ENCODE measurements at places on chromosomes 7 and 10.
A peak's percentile ranks its signal among the peaks of the same experiment; 100 is the strongest.

GRCh38 chr10:132384618-132385388, 12.2 kb upstream of the PWWP2B start:
- DNase-seq: no peak

DNA sequence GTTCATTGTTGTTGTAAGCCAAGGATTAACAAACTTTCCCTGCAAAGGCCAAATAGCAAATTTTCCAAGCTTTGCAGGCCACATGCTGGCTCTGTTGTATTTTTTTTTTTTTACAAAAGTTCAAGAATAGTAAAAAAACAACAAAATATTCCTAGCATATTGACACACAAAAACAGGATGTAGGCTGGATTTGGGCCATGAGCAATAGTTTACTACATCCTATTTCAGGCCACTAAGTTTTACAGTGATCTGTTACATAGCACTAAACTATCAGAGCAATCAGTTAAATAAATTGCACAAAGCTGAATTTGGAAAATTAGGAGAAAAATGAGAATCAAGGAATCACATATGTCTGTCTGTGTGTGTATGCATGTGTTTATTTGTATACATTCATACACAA, 491.8 kb upstream of the GHITM start:
- DNase-seq: no peak

DNA sequence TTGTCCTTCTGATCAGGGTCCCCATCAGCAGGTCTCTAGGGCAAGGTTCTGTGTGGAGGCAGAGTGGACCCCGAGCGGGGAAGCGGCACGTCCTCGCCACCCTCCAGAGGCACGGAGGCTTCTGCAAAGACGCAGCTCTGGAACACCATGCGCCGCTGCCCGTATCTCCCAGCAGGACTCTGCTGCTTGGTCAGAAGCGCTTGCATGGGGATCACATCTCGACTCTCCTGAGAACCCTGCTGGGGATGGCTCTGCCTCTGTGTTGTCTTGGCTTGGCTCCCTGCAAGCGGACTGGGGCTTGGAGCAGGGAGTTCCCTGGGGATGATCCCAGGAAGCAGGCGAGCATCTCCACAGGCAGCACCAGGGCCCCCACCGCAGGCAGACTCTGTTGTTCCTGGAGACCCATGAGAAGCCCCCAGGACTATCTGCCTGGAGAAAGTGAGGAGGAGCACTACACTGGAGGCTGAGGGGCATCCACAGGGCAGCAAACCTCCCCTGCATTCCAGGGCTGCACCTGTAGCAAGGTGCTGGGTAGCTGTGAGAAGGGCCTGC, 520.5 kb downstream of the GLRX3 start:
- no peak for DNase-seq

- DNase-seq: no peak
Measured at GRCh38 chr7:37208528-37208927, 240.1 kb downstream of the ELMO1 start.

DNA sequence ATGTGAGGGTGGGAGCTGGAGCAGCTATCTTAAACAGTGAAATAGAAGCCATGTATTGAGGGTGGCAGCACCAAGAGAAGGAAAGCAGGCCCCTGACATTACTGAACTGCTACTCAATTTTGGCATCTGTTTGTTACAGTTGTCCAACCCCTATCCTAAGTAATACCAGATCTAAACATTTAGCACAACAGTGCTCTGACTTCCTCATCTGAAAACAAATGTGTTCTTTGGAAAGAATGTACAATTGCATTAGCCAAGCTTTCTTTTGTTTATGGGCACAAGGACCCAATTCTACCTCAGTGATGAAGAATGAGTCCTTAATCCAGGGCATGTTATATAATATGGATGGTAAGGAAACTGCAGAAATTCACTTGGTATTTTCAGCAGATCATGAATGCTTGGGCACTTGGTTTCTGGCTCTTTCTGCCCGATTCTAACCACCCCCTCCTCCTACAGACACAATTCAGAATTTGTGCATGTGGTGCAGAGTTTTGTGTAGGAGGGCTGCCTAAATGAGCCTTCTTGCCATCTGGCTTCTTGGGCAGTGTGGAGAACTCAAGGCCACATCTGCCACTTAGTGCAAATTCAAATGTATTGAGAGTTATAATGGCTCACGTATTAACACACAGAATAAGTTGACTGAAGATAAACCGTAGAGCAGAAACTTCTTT, 36.9 kb upstream of the KMT2E start:
- no peak for DNase-seq

GRCh38 chr10:23203369-23204325, 11.5 kb downstream of the PTF1A start:
- DNase-seq: no peak

DNA sequence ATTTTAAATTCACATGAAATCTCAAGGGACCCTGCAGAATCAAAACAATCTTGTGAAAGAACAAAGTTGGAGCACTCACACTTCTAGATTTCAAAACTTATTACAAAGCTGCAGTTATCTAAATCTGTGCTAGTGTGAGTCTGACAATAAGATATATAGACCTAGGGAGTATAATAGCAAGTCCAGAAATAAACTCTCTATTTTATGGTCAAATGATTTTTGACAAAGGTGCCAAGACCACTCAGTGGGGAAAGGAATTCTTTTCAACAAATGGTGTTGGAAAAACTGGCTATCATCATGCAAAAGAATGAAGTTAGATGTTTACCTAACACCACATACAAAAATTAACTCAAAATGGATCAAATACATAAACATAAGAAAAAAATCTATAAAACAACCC, 68.2 kb downstream of the TFEC start:
- DNase-seq: no peak

DNA sequence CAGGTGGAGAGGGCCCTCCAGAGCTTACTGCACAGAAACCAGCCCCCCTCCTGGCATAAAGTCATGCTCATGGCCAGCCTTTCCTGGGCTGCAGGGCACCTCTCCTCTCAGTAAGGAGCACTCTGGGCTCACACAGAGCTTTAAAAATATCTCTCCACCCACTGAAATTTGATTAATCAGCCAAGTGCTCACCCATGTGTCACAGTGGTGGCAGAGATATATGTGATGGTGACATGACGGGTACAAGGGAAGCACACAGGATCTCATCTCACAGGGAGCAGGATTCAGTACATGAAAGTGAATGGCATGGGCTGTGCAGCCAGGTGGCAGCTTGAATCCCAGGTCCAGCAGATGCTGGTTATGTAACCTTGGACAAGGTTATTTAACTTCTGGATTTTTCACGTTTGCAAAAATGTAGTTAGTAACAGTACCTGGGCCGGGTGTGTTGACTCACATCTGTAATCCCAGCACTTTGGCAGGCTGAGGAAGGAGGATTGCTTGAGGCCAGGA, 144.8 kb downstream of the CALN1 start:
- no peak for DNase-seq

GRCh38 chr10:15627617-15628196, 92.0 kb downstream of the ITGA8 start:
- no peak for DNase-seq

- DNase-seq: no peak
Measured at GRCh38 chr7:19107081-19107355, 10.4 kb downstream of the TWIST1 start.

- DNase-seq: no peak
Measured at GRCh38 chr7:80661729-80662128, 23.3 kb downstream of the CD36 start.

DNA sequence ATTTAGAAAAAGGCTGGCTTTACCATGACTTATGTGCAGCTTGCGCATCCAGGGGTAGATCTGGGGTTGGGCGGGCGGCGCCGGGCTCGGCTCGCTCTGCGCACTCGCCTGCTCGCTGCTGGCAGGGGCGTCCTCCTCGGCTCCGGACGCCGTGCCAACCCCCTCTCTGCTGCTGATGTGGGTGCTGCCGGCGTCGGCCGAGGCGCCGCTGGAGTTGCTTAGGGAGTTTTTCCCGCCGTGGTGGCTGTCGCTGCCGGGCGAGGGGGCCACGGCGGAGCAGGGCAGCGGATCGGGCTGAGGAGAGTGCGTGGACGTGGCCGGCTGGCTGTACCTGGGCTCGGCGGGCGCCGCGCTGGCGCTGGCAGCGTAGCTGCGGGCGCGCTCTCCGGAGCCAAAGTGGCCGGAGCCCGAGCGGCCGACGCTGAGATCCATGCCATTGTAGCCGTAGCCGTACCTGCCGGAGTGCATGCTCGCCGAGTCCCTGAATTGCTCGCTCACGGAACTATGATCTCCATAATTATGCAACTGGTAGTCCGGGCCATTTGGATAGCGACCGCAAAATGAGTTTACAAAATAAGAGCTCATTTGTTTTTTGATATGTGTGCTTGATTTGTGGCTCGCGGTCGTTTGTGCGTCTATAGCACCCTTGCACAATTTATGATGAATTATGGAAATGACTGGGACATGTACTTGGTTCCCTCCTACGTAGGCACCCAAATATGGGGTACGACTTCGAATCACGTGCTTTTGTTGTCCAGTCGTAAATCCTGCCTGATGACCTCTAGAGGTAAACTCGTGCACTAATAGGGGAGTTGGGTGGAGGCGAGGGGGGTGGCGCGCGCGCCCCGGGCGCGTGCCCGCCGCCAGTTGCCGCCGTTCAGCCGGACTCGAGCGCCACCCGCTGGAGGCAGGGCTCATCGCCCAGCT, at the start of gene HOXA5:
HOXA5 (minus strand) TSS at position 659 of the 927 bp plus-strand sequence; CDS start at position 585, 74 bp downstream.
- DNase-seq: peak; percentile 64

GRCh38 chr7:33742999-33743587, 162.2 kb upstream of the BMPER start:
- no peak for DNase-seq

GRCh38 chr10:43198682-43199005, 60.4 kb downstream of the CSGALNACT2 start:
- no peak for DNase-seq

GRCh38 chr7:87199241-87199640, 20.3 kb downstream of the TMEM243 start:
- no peak for DNase-seq

- DNase-seq: no peak
Measured at GRCh38 chr7:150665089-150665748, 20.3 kb upstream of the GIMAP2 start.

- no peak for DNase-seq
Measured at GRCh38 chr7:137992550-137993394, 9.1 kb downstream of the CREB3L2 start.

DNA sequence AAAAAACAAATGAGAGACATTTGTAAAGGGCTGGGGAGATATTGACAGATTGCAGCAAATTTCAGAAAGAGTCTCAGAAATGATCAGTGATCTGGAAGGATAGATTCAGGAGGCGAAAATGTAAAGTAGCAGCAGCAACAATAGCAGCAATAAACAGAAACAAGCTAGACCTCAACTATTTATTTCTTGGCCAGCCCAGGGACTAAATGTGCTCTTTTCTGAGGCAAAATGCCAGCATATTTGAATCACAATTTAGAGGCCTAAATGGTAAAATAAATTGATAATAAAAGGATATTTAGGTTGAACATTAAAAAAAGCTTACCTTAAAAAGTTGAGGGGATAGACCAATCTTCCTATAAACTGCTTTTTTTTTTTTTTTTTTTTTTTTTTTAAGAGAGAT, 134.6 kb upstream of the ITGB1 start:
- no peak for DNase-seq

DNA sequence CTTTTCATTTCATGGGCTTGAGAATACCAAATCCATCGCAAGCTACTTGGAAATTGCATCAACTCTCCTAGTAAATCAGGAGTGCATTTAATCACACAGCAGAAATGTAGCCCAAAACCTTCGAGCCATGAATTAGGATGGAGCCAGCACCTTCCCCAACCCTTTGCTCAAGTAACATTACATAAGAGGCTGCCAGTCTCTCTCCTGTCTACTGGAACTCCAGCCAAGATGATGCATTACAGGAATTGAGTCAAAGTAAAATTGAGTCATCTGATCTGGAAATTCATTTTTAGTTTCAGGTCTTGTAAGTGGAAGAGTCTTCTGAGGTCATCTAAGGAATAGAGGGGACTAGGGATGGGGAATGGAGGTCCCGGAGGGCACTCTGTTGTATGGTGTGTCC, 69.7 kb upstream of the FHIP2A start:
- no peak for DNase-seq

DNA sequence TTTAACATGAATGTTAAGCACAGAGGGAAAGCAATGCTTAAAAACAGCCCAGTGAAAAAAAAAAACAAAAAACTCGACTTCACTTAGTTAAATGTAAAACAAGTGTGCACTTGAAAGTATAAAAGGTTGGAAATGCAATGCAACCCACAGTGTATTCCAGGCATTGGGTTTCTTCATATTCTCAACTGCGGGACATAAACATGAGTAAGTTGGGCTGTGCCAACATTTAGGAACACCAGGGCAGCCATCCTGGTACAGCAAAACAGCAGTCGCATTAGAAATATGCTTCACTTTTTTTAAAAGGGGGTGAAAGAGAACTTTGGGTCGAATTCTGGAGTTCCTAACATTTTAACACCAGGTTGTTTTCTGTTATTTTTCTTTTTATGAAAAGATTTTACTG, 937 bp downstream of the STEAP1 start:
- DNase-seq: no peak

DNA sequence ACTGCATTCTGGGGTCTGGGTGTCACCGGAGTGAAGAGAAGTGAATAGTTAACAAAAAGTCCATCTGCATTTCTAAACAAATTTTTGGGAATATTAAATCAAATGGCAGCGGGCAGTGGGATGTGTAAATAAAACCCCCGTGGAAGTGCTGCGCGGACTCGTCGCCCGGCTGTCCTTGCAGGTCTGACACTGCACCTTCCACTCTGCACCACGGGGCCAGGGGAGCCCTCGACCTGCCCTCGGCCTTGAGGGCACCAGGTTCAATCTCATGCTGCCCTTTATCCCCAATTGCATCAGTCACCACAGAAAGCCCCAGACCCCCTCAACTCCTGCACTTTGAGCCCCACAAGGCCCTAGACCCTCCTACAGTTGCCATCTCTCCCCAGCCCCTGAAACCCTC, 6.4 kb upstream of the SMARCD3 start:
- no peak for DNase-seq

DNA sequence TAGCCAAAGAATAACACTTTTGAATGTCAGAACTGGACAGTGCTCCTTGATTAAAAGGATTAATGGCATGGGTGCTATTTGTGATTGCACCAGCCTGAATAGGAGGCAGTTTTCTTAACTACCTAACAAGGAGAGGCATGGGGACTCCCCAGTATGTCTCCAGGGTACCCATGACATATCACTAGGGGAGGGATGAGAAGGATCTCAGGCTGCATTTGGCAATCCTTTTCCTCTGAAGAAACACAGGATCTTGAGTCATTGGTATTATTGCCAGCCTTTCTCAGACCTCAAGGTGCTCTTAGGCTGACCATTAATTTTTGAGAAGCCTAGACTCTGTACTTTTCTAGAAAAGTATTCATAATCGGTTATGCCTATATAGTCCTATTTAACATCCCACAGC, 77.5 kb upstream of the NPVF start:
- DNase-seq: no peak

GRCh38 chr10:60806921-60807320, 28.6 kb downstream of the CDK1 start:
- no peak for DNase-seq

- DNase-seq: no peak
Measured at GRCh38 chr7:46363688-46364087, 442.6 kb upstream of the IGFBP3 start.

DNA sequence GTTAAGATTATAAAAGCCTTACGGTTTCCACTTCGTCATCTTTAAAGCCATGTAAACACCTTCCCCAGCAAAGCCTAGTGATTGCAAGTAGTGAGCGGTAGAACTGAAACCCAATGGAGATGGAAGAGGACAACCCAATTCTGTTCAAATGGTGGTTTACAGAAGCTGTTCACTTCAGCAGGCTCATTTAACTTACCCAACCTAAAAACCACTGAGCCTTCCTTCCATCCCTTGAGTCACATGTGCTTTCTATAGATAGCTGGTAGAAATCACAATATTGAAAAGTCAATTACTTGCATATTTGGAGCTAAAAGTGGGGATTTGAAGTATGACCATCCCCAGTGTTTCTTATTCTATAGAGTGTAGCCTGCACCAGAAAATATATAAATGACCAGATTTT, 667.7 kb downstream of the SUGCT start:
- DNase-seq: no peak
